NCI-H345 (cell line): ENCODE measurements at places on chromosomes 1 and 21.

GRCh38 chr1:116128664-116129063 is 17.5 kb downstream of the MAB21L3 start:
- no peak for DNase-seq

- DNase-seq = peak; percentile 22
These were observed 85.0 kb downstream of the PCP4 start for GRCh38 chr21:39952265-39952664.

DNA sequence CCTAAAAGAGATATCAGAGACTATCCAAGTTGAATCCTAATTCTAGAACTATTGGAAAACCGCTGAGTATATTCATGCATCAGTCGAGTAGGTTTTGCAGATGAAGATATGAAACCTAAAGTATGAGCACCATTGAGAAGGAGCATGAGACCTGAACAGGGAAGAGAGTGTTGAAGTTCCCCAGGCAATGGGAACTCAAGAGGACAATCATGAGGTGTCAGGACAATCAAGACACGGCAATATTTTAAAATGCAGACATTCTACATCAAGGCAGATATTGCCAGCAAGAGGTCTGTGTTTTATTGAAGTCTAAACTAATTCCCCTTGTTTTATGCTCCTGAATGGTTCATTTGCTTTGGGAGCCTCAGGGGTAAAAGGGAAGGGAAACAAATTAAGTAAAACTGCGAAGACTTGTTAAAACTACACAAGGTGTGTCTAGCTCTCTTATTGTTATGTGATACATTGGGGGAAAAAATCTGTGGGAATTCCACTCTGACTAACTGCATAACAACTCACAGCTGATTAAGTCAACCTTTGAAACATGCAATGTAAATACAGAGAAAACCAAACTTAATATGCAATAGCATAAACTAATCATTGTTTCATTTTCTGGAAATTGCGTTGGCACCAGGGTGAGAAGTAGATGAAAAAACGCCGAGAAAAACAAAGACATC is 347.9 kb upstream of the ADGRL2 start:
- no peak for DNase-seq

GRCh38 chr1:79550402-79550801 is 543.9 kb upstream of the ADGRL4 start:
- no peak for DNase-seq

GRCh38 chr21:29624776-29625175 is 315.0 kb downstream of the GRIK1 start:
- DNase-seq = no peak

DNA sequence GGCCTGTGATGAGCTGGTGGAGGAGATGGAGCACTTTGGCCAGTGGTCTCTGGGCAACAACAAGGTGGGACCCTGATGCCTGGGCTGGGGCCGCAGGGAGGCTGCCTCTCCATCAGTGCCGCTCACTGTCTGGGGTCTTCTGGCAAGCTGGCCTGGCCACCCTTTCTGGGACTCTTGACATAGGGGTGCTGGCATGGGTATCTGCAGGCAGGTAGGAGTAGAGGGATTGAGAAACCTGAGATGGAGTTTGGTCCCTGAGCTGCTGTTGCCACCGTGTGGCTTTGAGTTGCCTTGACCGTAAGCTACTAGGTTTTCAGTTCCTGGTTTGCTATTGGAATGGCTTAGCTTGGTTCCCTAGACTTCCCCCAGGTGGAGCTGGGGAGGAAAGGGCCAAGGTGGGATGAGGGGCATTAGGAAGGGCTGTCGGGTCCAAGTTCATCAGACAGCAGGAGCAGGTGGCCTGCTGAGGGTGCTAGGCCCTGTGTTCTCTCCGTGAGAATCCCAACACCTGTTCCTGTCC is 13.2 kb upstream of the MFN2 start:
- DNase-seq = peak; percentile 64

DNA sequence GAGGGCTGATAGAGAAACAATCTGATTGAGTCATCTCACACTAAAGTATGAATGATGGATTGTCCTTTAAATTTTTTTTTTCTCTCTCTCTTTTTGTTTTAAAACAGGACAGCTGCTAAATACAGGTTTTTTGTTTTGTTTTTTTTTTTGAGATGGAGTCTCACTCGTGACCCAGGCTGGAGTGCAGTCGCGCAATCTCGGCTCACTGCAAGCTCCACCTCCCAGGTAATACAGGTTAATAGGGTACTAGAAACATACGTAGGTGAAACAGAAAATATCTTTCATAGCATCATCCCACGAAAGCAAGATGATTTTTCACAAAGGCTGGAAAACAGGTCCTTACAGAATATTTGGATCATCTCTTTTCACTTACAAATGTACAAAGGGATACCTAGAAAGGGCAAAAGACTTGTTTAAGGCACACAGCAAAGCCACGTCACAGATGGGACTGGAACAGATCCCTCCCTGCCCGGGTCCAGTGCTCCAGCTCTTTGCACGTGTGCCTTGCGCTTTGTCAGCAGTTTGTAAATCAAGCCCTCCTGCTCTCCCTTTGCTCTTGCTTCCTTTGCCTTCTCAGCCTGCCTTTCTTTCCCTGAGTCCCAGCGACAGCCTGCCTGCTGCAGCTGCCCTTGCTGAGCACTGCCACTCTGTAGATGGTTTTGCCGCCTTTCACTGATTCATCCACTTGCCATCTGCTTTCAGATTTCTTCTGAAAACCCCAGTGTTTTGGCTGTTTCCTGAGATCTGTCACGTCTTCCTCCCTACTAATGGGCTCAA is 171.3 kb upstream of the BEND5 start:
- no peak for DNase-seq

DNA sequence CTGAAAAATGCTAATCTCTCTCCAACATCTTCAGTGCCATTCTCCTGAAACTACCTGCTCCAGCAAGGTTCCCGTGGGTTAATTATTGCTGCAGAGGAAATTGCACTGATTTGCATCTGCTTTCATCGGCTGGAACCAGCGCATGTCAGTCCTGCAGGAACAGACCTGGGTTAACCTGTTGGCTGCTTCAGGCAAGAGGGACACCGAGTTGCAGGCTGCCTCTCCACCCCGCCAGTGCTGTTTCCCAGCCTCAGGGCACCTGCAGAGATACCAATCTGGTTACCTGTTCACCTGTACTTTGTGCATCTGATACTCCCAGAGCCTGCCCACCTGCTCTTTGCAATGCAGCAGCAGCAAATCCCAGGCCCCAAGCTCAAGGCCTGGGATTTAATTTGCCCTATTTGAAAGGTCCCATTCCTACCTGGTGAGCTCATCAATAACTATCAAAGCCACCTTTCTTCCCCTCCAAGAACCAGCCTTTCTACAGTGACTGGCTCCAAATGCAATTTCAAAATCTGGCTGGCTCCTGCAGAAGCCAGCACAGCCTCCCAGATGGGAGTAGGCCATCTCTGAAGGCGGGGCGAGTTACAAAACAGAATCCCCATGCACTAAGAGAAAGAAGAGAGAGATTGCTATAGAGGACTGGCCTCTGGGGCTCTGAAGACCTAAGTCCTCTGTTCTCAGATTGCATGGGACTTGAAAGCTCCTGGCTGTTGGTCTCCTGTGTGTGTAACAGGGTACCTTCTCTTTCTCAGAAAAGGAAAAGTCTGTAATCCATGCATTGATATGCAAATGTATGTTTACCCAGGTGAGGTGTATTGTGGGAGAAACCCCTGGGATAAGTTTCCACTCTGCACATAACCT is 67.8 kb downstream of the TOMM20 start:
- DNase-seq = peak; percentile 58

DNA sequence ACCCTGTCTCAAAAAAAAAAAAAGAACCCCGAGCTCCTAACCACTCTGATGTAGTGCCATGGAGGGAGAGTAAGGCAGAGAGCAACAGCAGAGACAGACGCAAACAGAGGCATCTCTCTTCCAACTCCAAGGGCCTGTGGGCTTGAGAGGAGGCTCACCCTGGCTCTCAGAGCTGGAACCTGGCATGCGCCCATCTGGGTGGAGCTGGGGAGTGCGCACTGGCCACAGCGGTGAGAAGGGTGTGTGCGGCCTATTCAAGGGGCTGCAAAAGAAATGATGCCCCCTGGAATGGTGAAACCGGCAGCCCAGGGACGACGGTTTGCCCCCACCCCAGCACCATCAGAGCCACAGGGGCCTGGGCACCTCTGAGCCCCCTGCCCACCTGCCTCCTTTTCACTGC is 17.6 kb downstream of the COL8A2 start:
- no peak for DNase-seq
